ENCODE measurements at places on chromosomes 11 and 22.

DNA sequence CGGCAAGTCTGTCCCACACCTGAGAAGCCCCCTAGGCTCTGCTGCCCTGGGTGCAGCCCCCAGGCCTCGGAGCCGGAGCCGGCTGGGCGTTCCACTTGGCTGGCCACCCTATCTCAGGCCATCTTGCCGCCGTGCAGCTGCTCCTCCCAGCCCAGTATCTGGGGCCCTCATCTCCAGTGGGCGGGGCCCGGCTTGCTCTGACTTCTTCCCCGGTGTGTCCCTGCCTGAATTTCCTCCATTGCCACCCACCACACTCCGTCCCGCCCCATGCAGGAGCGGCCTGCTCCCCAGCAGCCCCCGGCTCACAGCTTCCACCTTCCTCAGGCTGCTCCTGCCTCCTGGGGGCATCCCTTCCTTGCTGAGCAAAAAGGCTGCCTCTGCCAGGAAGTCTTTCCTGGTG is 46.6 kb downstream of the WNT7B start:
- no peaks in the 10 kb centered on the region for H3K4me1 ChIP-seq
- H3K36me3 ChIP-seq, result no peaks in the 10 kb centered on the region
- no peak overlapping the region for H3K4me3 ChIP-seq
- peaks cover 2% of the 10 kb centered on the region for H3K27me3 ChIP-seq

DNA sequence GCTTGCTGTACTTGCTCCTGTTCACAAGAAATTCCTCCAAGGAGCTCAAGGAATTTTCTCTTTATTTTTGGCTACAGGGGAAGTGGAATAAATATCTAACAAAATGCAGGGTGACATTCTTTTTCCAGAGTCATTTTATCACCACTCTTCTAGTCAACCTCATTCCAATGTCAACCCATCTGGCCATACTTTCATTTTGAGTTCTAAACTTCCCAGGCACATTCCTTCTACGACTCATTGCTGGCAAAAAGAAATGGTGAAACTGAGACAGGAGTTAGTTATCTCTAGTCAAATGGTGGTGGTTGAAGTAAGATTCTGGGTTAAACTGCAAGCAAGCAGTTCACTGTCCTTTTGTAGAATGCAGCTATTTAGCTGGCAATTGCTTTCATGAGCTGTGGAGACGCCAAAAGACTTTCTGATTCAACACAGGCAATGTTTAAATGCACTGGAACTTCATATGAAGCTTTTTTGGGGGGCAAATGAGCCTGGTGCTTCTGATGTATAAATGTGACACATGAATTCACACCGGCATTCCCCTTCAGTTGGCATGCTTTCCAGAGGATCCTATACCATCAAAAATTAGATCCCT is 304.6 kb downstream of the CADM1 start:
- H3K4me1 ChIP-seq, result peaks cover 25% of the 10 kb centered on the region
- H3K36me3 ChIP-seq, result no peaks in the 10 kb centered on the region
- peaks cover 11% of the 10 kb centered on the region for H3K27me3 ChIP-seq

DNA sequence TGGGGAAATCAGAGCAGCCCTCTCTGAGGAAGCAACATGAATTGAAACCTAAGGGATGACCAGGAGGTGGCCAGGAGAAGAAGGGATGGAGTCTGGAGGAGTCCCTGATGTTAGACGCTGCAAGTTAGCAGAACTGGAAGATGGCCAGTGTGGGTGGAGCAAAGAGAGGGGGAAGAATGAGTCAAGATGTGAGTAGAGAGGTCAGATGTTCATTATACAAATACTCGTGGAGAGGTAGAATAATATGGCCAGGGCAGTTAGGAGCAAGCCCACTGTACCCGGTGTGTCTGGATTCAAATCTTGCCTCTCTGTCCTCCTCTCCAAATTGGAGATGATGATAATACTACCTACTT is 242.0 kb downstream of the TENM4 start:
- H3K4me3 ChIP-seq, result no peak overlapping the region
- no peak overlapping the region for H3K27ac ChIP-seq
- no peaks in the 10 kb centered on the region for H3K27me3 ChIP-seq

DNA sequence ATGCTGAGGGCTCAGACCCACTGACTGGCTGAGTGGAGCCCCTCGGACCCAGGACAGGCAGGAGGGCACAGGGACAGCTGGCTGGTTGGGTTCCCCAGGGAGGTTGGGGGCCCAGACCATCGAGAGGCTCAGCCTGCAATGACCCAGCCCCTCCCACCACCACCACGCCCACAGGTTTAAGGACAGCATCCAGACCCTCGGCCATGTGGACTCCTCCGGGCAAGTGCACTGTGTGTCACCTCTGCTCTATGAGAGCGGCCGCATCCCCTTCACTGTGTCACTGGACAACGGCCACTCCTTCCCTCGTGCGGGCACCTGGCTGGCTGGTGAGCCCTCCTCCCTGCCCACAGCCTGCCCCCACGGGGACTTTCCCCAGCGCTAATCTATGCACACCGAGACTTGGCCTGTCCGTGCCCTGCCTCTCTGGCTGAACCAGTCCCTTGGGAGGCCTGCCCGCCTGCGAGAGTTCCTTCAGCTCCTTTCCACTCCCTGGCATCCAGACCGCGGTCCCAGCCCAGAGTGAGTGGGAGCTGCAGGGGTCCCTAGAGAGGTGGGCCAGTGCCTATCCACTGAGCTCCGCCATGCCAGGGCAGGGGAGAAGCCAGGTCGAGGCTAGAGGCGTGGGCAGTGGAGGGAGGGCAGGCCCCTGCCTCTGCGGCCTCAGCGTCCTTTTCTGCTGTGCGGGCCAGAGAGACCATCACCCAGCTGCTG is 2.2 kb downstream of the SUSD2 start:
- H3K4me1 ChIP-seq, result no peaks in the 10 kb centered on the region
- H3K27ac ChIP-seq, result no peak overlapping the region
- no peak for DNase-seq
- peaks cover 1% of the 10 kb centered on the region for H3K36me3 ChIP-seq
- H3K27me3 ChIP-seq, result no peaks in the 10 kb centered on the region
- H3K4me3 ChIP-seq, result no peak overlapping the region
